ENCODE measurements at places on chromosomes 16 and 17.

DNA sequence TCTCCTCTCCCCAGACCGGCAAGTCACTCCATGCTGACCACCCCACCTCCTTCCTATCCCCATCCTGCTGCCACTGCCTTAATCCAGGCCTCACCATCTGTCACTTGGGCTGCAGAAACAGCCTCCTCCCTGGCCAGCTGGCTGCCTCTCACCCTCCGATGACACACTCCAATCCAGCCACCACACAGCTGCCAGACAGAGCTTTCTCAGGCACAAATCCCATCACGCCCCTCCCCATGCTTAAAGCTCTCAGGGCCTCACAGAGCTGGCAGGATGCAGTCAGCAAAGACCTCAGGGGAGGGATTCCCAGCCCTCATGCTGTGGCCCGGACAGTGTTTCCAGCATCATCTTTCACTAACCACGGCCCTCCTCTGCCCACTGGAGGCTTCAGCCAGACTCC, 13.7 kb downstream of the CAMKK1 start:
- no peak for DNase-seq

DNA sequence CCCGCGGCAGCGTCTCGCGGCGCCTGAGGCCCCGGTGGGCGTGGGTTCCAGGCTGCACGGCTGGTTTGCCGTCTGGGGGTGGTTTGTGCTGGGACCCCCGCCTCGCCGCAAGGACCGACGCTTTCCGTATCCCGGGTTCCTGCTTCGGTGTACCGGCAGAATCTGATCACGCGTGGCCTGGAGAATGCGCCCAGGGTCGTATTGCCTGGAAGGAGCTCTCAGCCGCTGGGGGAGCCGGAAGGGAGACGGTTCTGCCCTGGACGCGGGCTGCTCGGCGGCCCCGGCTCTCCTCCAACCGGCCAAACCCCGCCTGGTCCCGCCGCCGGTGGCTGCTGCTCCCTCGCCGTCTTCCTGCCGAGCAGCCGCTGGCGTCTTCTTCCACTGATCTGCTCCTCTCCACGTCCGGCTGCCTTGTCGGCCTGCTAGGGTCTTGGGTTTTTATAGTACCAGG, 39.8 kb downstream of the ZNF778 start:
- DNase-seq: no peak

- no peak for DNase-seq
Measured at GRCh38 chr16:64392456-64392855, 729.4 kb downstream of the CDH11 start.

DNA sequence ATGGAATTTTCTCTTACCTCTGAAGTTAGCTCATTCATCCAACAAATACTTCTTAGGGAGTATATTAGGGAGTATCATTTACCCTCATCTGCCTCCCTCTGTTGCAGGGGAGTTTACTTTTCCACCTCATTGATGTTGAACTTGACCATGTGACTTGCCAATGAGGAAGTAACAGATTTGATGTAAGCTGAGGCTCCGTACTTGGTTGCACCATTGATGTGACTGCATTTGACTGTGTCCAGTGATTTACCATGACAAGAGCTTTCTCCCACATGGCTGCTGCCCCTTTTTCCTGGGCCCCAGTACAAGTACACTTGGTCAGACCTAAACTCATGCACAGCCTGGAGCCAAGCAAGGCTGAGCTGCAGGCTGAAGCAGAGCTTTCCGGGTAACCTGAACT, 81.6 kb upstream of the HS3ST2 start:
- no peak for DNase-seq

- DNase-seq: no peak
Measured at GRCh38 chr17:8799570-8800212, 526 bp upstream of the MFSD6L start.

DNA sequence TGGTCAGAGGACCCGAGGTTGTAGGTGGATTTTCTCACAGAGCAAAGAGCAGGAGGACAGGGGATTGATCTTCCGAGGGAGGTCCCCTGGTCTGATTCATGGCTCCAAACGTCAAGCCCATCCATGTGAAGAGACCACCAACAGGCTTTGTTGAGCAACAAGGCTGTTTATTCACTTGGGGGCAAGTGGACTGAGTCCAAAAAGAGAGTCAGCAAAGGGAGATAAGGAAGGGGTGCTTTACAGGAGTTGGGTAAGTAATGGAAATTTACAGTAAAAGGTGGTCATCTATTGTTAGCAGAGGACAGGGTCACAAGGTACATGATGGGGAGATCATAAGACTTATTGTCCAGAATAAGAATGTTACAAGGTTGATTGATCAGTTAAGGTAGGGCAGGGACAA, 2285.8 kb downstream of the TP53TG3F start:
- no peak for DNase-seq

DNA sequence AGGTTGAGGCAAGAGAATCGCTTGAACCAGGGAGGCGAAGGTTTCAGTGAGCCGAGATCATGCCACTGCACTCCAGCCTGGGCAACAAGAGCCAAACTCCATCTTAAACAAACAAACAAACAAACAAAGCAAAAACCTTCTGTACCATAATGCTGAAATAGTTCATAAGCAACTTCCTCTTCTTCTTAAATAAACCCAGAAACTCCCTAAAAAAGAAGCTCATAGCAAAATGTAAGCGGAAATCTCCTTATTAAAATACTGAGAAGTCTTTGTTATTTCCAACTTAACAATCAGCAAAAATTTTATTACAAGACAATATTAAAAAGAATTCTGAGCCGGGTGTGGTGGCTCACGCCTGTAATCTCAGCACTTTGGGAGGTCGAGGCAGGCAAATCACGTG, 82.8 kb downstream of the FBXL20 start:
- no peak for DNase-seq

DNA sequence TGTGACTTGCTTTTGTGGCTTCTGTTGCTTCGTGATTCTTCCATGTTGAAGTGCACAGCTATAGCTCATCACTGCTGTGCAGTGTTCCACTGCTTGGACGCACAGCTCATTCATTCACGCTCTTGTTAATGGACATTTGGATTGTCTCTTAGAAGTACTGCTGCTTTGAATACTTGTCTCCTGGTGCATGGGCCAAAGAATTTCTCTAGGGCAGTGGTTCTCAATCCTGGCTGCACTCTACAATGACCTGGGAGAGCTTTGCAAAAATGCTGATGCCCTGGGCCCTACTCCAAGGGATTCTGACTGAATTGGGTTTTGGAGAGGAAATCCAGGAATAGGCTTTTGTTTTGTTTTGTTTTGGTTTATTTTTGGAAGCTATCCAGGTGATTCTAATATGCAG, 20.0 kb downstream of the CCL17 start:
- no peak for DNase-seq

DNA sequence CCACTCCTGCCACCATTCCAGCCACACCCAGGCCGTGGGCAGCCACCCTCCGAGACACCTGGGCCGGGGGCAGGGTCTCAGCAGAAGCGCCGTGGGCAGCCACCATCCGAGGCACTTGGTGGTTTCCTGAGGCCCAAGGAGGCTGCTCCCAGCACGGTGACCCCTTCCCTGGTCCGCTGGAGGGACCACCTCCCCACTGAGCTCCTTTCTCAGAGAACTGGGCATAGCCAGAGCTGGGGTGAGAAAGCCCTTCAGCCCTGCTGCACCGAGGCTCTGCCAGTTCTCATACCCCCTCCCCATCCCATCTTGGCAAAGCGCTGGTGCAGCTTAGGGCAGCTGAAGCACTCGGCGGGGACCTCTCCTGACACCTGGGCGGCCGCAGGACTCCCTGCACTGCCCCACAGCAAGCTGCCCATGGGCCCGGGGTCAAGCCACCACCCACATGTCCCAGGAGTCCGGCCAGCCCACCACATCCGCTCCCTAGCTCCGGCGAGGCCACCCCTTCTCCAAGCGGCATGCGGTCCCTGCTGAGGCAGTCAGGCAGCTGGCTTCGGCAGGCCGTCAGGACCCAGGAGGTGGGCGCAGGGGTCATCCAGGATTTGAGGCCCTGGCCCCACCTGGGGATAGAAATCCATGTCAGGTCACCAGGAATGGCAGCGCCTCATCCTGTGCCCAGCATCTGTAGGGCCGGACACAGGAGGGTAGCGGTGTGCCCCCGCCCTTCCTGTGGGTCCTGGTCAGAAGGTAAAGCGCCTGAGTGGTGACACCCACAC, 1.3 kb upstream of the CYBA start:
- no peak for DNase-seq

- no peak for DNase-seq
Measured at GRCh38 chr16:83903751-83904150, 4.8 kb downstream of the MLYCD start.

DNA sequence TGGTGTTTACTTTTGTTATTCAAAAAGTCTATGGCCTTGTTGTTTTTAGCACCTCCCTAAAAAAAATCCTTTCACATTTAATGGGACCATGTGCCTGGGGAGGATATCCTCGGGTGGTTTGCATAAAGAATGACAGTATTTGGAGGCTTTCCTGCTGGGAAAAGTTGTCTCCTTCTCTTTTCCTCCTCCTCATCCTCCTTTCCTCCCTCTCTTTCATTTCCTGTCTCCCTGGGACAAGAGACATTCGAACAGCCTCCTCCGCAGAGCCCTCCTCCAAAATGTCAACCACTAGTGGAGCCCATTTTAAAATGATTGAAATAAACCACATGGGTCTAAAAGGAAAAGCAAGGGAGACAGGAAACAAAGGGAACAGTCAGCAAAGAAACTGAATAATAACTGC, 67.4 kb downstream of the MYH13 start:
- DNase-seq: no peak

DNA sequence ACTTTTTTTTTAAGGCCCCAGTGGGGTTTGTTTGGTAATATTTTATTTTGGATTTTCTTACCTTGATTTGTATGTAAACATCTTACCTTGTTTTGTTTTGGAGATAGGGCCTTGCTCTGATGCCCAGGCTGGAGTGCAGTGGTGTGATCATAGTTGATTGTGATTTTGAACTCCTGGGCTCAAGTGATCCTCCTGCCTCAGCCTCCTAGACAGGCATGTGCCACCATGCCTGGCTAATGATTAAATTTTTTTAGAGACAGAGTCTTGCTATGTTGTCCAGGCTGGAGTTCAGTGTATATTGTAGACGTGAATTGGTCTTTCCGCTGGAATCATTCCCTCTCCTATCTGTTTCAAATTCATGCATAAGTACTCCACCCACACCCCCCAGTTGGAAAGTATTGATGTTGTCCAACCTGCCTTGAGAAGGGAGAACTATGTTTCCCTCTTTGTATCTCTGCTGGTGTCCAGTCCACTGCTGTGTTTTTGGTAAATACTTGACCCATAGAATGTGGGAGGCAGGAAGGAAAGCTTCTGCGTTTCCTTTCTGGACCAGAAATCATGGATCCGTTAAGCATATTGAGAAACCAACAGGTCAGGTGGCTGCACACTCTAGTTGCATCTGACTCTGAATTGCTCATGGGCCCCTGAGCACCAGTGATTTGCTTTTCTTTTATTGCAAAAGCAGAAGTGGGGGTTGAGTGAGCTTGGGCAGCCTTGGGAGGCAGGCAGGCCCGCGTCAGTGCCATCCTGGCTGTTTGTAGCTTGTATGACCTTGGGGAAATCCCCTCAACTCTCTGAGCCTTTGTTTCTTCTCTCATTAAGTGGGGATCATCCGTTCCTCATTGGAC, 25.0 kb downstream of the RMI2 start:
- DNase-seq: no peak

DNA sequence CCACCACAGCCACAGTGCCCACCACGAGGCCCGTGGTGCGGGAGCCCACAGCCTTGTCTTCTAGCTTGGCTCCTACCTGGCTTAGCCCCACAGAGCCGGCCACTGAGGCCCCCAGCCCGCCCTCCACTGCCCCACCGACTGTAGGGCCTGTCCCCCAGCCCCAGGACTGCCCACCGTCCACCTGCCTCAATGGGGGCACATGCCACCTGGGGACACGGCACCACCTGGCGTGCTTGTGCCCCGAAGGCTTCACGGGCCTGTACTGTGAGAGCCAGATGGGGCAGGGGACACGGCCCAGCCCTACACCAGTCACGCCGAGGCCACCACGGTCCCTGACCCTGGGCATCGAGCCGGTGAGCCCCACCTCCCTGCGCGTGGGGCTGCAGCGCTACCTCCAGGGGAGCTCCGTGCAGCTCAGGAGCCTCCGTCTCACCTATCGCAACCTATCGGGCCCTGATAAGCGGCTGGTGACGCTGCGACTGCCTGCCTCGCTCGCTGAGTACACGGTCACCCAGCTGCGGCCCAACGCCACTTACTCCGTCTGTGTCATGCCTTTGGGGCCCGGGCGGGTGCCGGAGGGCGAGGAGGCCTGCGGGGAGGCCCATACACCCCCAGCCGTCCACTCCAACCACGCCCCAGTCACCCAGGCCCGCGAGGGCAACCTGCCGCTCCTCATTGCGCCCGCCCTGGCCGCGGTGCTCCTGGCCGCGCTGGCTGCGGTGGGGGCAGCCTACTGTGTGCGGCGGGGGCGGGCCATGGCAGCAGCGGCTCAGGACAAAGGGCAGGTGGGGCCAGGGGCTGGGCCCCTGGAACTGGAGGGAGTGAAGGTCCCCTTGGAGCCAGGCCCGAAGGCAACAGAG, 10.5 kb downstream of the VASN start:
- DNase-seq: no peak

- no peak for DNase-seq
Measured at GRCh38 chr17:15900871-15901270, 44.1 kb upstream of the ADORA2B start.

DNA sequence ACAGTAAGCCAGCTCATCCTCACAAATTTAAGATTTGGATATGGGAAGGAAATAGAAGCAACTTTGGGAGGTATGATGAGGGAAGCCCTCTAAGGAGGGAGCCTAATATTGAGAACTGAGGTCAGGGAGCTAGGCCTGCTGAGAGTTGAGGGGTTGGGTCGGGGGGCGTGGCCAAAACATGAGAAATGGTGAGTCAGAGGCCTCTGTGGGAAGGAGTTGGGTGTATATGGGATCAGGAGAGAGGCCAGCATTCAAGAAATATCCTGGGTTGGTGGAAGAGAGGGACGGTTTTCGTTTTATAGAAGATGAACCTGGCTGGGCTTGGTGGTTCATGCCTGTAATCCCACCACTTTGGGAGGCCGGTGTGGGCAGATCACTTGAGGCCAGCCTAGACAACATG, 48.4 kb downstream of the CLEC16A start:
- DNase-seq: no peak

DNA sequence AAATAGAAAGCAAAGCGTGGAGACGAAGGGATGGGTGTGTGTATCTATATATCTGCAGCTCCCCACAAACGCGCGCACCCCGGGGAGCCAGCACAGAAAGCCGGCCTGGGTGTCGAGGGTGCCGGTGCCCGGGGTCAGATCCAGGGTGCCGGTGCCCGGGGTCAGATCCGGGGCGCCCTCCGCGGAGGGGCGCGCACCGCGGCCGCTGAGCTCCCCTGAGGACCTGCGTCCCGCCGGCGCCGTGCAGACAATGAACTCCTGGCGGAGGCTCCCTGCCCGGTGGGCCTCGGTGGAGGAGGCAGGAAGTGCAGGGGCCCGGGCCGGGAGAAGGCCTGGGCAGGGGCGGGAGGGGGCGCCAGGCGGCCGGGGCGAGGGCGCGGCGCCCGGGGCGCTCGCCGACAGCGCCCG, 1.1 kb downstream of the ZNF423 start:
- DNase-seq: no peak

- DNase-seq: no peak
Measured at GRCh38 chr17:49742166-49742638, 21.7 kb downstream of the FAM117A start.

Data from activated CD4-positive, CD25-positive, alpha-beta regulatory T cell (primary cell).